ENCODE measurements at places on chromosomes 16 and 17.

DNA sequence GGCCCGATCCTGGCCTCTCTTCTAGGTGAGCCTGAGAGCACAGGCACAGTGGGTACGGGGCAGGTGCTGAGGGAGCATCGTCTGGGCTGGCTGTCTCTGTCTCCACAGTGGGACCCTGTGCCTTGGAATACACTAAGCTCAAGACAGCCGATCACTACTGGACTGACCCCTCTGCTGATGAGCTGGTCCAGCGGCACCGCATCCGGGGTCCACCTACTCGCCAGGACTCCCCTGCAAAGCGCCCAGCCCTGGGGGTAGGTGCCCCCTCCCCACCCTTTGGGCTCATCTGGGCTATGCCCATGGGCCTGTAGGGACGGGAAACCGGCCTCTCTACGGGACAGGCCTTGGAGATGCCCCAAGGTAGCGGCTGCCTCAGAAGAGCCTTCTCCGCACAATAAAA lies 25.6 kb downstream of the SGSM2 start:
- DNase-seq = no peak

DNA sequence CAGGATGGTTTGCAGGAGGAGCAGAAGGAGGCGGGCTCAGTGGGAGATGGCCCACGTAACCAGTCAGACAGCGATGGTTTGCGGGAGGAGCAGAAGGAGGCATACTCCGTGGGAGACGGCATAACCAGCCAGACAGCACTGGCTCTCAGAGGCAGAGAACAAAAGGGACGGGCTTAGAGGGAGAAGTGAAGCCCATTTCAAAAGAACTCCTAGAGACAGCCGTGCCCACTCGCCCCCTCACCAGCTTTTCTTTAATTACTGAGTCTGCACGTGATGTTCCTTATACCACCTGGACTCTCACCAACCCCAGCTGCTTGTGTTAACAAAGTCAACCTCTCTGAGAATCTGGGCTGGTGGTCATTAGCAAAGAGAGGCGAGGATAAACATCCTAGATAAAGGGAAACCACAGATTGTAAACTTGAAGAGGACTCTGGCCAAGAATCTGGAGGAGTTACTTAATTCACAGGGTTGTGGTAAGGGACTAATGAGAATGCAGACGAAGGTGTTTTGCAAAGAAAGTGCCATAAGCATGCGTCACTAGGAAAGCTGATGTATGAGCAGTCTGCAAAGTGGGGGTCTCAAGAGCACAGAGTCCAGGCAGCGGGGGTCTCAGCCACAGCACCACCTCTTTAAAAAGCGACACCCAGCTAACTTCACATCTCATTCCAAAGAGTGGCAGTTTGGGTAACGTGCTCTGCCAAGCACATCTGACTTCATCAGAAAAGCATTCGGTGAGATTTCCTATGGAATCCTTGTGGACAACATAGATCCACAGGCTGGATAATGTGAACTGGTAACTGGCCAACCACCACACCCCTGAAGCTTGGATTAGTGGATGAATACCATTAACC lies 51.7 kb downstream of the NXN start:
- no peak for DNase-seq

DNA sequence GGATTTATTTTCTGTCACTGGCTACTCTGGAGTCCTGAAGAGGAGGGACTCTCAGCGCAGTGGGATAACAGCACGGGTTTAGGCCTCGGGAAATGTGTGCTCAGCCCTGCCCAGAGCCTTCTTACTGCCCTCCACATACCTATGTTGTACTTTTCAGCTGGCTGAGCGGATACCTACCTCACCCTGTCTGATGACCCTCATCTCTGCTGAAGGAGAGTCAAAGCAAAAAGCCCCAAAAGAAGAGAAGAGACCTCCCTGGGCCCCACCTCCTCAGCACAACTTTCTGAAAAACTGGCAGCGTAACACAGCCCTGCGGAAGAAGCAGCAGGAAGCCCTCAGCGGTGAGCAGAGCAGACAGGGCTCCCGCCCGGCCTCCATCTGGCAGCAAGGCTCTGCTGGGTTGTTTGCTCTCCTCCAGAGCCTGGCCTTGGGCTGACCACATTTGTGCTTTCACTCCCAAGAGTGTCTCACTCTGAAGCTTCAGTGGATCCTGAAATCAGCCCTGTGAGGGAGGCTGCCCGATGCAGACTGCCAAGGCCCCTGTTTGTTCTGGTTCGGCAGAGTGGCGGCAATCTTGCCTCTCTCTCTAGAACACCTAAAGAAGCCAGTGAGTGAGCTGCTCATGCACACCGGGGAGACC lies 10.3 kb downstream of the MYCBPAP start:
- DNase-seq = no peak

GRCh38 chr17:71113347-71113746 lies 944.0 kb downstream of the KCNJ2 start:
- no peak for DNase-seq

All from left ventricle myocardium superior (tissue), 1 donor.